ENCODE measurements at places on chromosomes 6 and 20.

- DNase-seq = peak; percentile 82
These were observed 30.5 kb upstream of the IPCEF1 start for GRCh38 chr6:154386848-154387717.

- no peak for DNase-seq
These were observed 59.1 kb downstream of the KIF16B start for GRCh38 chr20:16514140-16514539.

GRCh38 chr6:111874025-111874415 is 768 bp upstream of the FYN start:
- peak; percentile 52 for DNase-seq

GRCh38 chr20:13515796-13516558 is 122.8 kb downstream of the TASP1 start:
- DNase-seq = no peak

- no peak for DNase-seq
These were observed 48.9 kb downstream of the NOL4L start for GRCh38 chr20:32535953-32536823.
